CD4-positive, alpha-beta T cell treated with Interleukin-12 subunit alpha and Interleukin-12 subunit beta, for 1 hour (primary cell): ENCODE measurements at places on chromosomes 1 and 21.

DNA sequence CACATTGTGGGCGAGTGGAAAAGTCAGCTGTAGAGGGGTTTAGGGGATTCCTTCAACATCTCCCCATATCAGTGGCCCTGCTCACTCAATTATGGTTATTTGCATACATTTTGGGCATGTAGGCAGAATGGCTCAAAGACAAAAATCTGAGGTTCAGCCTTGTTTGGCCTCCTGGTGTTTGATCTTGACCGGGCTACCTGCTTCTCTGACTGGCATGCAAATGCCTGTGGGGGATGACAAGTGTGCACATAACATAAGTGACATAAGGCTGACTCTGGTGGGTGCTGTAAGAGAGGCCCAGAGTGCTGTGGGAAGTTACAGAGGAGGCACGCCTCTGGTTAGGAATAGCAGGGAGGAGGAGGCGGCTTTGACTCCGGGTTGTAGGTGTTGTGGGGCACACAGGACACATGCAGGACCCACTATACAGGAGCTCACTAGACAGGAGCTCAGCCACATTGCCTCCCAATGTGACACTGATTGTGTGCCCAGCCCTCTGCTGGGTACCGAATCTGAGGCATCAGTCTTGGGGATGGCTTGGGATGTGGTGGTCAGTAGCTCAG is 29.4 kb upstream of the IL19 start:
- no peak for DNase-seq

- peak; percentile 63 for DNase-seq
These were observed 101.4 kb upstream of the VAMP3 start for GRCh38 chr1:7669559-7670311.

DNA sequence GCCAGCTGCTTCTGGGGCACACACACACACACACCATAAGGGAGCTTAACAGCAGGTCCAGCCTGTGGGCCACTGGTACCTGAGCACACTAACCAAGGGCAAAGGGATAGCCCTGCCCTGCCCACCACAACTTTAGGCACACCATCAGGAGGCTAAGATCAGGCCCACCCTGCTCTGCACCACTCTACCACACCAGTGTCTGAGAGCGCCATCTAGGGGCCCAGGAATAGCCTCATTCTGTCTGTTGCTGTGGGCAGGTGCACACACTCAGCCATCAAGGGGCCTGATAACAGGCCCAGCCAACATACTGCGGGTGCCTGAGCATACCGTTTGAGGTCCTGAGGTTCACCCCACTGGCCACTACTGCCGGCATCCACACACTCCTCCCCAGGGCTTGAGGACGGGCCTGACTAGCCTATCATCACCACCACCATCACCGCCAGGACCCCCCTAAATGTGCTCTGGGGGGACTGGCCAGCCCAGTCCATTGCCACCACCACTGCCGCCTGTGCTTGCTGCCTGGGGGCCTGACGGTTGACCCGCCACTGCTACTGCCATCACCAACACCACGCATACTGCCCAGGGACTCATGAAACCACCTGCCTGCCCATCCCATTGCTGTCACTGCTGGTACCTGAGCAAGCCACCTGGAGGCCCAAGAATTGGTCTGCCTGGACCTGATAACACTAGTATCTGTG is 31.3 kb downstream of the NSL1 start:
- peak; percentile 46 for DNase-seq

DNA sequence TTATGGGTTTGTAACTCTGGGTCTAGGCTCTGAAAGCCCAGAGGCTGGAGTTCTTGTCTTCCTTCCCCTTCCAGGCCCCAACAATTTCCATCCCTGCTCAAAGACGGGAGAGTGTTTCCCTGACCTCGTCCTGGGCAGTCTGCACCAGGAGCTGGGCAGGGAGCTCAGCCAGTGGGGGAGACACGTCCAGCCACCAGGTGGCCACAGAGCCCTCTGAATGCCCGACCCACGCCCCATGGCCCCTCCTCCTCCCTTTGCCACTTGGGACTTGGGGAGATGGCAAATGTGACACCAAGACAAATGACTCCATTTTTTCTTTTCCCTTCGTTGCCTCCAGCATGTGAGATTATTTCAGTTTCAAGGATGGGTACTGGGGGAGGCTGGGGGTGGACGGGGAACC is 159.9 kb upstream of the AJAP1 start:
- DNase-seq = no peak

DNA sequence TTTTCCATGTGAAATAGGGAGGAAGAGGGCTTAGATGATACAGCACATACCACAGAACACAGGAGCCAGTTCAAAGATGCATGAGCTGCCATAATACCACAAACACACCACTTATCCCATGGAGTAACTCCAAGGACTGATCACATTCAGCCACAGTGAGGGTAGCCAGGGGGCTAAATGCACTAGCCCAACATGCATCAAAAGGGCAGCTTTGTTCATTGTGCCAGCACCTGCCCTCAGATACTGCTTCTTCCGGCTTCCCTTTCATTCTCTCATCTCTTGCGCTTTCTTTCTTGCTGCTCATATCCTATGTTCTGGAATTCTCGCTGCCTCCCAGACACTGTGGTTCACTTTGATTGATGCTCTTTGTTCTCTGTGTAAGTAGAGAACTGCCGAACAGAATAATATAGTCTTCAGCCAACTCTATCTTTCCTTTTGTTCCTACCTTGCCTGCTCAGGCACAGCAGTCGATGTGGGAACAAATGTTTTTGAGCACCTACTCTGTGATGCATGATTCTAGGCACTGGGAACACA is 50.0 kb upstream of the SYT6 start:
- DNase-seq = no peak

DNA sequence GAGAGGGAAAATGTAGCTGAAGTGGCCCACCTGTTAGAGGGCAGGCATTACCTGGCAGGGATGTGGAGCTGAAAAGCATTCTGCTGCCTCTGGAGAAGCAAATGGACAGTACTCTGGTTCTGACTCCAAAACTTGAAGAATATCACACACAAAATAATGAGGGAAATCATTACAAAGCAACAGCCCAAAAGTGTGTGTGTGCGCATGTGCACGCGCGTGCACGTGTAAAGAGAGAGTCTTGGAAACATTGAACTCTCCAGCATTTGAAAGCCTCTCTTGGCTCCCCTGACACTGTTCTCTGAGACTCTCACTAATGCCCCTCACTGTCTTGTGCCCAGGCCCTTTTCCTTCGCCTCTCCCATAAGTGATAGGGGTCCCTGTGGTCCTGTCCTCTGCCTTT is 2.3 kb upstream of the VTCN1 start:
- no peak for DNase-seq

- DNase-seq = no peak
These were observed 43.5 kb upstream of the SARS1 start for GRCh38 chr1:109170035-109170764.

DNA sequence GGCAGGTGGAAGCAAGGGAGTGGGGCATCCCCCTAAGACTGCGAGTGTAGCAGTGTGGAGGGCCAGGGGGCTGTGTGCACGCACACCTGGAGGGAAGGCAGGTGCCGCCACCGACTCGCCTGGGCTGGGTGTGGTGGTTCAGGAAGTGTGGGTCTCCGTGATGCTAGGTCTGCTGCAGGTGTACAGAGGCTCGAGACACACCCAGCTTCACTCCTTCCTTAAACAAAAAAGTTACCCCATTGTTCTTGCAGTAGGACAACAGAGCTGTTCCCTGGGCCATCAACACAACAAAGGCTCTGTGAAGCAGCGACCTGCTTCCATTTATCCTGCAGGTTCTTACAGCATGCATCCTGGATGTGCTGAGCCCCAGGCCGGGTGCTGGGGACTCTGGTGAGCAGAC is 100.4 kb upstream of the TMEM51 start:
- no peak for DNase-seq

DNA sequence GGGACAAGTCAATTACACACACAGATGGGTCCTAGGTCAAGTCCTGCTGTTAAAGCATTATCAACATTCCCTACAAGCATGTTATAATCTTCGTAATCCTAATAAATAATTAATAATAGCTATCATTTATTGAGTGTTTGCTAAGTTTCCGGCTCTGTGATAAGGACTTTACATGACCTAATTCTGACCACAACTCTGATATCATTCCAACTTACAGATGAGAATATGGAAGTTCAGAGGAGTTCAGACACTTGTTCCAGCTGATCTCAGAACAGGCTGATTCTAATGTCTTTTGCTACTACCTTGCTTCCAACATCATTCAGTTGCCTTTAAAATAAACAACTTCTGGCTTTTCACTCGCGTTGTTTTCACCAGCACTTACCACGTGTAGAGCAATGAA is 770.1 kb upstream of the CXADR start:
- no peak for DNase-seq
